Right ventricle myocardium superior (tissue), 1 donor: ENCODE measurements at places on chromosomes 12 and 14. TPM values are rescaled to one million over a fixed set of nuclear protein-coding genes. Genes with fewer than 3 reads are reported as not detected.

The TMCC3 gene
- 1.5 TPM for total RNA-seq

The MAPK1IP1L gene
- total RNA-seq, result 49.5 TPM

The OR4E1 gene
- total RNA-seq, result not detected

The LHX5 gene
- total RNA-seq, result not detected

The LDHB gene
- total RNA-seq, result 2,064 TPM

The FERMT2 gene
- 116 TPM for total RNA-seq

DNA sequence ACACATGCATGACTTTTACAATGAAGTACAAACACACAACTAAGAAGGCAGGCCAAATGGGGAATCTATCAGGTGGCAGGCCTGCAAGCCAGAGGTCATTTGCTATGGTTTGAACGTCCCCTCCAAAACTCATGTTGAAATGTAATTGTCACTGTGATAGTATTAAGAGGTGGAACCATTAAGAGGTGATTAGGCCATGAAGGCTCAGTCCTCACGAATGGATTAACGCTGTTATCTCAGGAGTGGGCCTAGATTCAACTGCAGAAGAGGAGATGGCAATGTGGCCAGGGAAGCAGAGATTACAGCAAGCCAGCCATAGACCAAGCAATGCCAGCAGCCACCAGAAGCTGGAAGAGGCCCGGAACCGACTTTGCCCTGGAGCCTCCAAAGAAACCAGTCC is 13.5 kb upstream of the ACTR6 start:
- no peak for DNase-seq

- no peak for DNase-seq
These were observed 107.6 kb downstream of the PLEKHG7 start for GRCh38 chr12:92810370-92810769.

DNA sequence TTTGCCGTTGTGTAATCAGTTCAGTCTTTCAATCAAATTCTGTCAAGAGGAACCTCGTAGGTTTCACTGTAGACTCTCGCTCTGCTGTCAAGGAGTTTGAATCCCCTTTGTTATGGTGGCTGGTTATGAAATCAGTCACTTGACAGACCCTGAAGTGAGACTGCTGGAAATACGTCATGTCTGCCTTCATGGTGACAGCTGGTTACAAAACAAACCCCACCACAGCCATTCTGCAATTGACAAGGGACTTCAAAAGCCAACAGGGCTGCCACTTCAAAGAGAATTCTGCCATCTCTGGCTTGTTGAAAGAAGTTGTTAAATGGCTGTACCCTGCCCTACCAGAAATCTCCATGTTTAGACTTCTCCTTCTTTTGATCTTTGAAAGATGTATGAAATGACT is 286.9 kb downstream of the ERC1 start:
- no peak for DNase-seq

- no peak for DNase-seq
These were observed 151.4 kb downstream of the KCNC2 start for GRCh38 chr12:75058228-75058627.

DNA sequence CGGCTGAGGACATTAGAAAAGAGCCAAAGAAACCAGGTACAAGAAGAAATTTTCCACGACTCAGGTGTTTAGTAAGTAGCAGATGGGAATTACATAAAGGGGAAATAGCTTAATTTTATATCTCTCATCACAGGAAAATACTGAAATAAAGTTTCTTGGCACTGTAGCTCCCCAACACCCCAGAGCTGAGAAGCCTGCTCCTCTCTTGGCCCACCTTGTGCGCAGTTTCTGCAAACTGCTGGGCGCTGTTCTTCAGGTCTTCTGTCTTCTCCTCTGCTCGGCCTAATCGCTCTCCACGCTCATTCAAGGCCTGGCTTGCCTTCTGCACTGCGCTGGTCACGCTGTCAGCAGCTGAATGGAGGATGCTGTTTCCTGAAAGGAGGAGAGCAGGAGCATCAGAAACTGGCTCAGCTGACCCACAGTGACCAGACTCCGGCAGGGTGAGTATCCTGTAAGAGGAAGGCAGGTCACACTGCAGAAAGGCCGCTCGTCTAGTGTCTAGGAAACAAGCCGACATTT is 184.9 kb upstream of the GZMB start:
- no peak for DNase-seq

GRCh38 chr12:103742349-103742932 is 98.6 kb downstream of the NT5DC3 start:
- no peak for DNase-seq

DNA sequence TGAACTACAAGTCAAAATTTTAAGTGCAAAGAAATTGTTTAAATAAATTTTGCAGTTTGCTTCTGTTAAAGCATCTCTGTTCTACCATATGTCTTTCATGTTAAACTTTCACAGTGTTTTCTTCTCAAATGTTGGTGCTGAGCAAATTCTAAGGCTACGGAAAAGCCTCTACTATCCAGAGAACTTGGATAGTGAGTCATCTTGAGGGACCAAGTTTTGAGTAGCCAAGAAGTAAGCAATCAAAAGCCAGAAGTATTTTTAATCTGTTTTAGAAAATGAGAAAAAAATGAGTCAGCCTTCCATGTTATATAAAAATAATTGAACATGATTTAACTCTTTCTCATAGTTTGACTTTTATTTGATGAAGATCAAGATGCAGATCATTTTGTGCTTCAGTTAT is 3.3 kb downstream of the BRMS1L start:
- DNase-seq, result no peak

- no peak for DNase-seq
These were observed 162.5 kb upstream of the PDE3A start for GRCh38 chr12:20205854-20206253.

GRCh38 chr12:120496413-120497340 is 764 bp downstream of the DYNLL1 start:
- DNase-seq, result peak; percentile 77

GRCh38 chr12:76173756-76174155 is 89.3 kb upstream of the NAP1L1 start:
- DNase-seq, result no peak

GRCh38 chr14:21553266-21553665 is 26.6 kb downstream of the OR10G3 start:
- no peak for DNase-seq

DNA sequence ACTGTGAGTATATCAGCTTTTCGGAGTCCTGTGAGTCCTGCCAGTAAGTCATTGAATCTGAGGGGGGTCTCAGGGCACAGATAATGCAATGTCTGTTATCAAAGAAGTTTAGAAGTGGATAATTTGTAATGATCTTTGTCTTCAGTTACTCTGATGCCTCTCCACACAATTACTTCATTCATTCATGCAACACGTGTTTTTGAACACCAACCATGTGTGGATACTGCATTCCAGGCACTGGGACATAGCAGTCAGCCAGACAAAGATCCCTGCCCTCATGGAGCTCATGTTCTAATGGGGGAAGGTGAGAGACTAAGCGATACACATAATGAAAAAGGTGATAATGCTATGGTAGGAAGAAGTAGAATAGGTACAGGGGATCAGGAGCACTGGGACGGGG is 60.8 kb upstream of the SCN8A start:
- DNase-seq, result no peak

DNA sequence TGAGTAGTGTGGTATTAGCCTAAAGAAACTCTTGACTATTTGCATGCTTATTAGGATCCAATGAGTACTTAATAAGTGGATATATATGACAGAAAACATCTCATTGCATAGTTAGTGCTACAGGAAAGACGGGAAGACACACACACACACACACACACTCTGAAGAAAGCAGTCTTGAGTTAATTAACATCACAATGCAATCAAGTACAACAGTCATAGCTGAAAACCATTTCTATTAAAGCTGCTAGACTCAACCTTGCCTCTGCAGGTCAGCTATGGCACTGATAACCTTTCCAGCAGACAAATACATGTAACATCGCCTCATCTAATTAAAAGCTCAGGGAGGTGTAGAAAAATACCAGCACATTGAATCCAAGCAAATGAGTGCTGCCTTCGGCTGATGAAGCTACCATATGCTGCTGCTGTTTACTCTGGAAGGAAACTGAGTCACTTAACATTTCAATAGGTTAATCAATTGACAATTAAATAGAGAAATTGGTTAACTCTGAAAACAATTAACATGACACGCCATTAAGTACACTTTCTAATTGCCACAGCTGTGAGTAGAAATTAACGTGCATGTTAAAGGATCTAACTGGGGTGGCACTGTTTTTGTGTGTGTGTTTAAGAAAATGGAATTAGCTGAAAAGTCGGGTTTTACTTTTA is 93.2 kb upstream of the OTX2 start:
- DNase-seq, result no peak

DNA sequence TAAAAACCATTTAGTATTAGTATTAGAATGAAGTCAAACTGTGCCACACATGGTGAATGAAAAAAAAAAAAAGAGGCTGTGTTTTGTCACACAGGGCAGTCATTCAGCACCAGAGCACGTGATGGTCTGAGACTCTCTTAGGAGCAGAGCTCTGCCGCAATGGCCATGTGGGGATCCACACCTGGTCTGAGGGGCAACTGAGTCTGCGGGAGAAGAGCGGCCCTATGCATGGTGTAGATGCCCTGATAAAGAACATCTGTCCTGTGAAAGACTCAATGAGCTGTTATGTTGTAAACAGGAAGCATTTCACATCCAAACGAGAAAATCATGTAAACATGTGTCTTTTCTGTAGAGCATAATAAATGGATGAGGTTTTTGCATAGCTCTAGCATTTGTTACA is 12.2 kb upstream of the BDKRB1 start:
- no peak for DNase-seq
